HFFc6 (cell line): ENCODE measurements at places on chromosomes 4 and X. TPM values are rescaled to one million over a fixed set of nuclear protein-coding genes. Genes with fewer than 3 reads are reported as not detected.
A peak's percentile ranks its signal among the peaks of the same experiment; 100 is the strongest.

Gene SPANXB1
- 6.5 TPM in 1 of 3 replicates, not detected in the others for total RNA-seq

Gene DUSP21
- not detected in 3 replicates for total RNA-seq

Gene GPRIN3
- total RNA-seq, result 0.03 to 0.24 TPM (median 0.15 TPM) in 3 replicates

Gene ZAR1
- total RNA-seq, result not detected in 3 replicates

Gene MAGEA2
- not detected in 3 replicates for total RNA-seq

Gene HSFX4
- total RNA-seq, result not detected in 2 replicates

Gene SCRG1
- not detected in 3 replicates for total RNA-seq

Gene WNK3
- total RNA-seq, result not detected in 3 replicates

DNA sequence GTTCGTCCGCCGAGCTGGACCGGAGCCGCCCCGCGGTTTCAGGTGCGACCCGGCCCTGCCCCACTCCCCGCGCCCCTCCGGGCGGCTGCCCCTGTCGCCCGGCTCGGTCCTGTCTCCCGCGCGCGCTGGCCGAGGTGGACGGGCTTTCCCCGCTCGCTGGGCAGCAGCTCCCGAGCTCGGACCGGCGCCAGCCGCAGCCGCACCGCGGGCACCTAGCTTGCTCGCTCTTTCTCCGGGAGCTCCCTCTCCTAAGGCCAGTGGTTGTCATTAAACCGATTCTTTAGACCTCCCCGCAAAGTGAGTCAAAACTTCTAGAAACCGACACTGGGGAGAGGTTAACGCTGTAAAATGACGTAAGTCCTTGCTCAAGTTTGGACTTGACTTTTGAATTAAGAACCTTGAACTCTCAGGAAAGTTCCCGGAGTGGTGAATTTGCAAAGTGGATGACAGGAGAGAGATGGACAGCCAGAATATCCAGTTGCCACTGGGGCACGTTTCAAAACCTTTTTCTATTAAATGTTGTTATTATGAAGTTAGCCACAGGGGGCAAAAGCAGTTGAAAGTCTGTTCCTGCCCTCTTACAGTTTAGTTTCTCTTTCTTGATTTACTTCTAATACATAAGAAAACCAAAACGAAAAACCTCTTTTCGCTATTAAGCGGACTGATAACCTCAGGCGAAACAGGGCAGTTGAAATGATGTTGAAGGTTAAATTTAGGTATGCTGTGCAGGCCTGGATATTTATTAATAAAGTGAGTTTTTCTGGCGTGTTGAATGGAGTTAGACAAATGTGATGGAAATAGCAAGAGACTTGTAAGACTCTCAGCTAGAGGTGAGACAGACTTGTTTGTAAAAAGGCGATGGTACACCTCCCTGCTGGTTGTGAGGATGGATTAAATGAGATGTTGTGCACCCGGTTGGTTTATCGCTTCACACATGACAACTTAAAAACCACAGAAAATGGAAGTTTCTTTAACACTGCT is 847 bp downstream of the PI4K2B start:
- peak; percentile 88 for DNase-seq

DNA sequence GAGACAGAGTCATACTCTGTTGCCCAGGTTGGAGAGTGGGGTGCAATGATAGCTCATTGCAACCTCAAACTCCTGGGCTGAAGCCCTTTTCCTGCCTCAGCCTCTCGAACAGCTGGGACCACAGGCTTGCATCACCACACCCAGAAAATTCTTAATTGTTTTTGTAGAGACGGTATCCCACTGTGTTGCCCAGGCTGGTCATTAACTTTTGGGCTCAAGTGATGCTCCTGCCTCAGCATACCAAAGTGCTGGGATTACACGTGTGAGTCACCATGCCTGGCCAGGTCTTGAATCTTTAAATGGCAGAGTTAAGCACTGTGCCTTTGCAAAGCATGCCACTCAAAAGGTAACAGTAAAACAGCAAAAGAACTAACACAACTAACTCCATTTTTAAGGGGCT is 28.6 kb upstream of the BBS12 start:
- no peak for DNase-seq

GRCh38 chr4:161403781-161404180 is 760.0 kb downstream of the FSTL5 start:
- DNase-seq, result no peak

- no peak for DNase-seq
Observed at GRCh38 chrX:79259073-79259689, 108.0 kb downstream of the ITM2A start.

DNA sequence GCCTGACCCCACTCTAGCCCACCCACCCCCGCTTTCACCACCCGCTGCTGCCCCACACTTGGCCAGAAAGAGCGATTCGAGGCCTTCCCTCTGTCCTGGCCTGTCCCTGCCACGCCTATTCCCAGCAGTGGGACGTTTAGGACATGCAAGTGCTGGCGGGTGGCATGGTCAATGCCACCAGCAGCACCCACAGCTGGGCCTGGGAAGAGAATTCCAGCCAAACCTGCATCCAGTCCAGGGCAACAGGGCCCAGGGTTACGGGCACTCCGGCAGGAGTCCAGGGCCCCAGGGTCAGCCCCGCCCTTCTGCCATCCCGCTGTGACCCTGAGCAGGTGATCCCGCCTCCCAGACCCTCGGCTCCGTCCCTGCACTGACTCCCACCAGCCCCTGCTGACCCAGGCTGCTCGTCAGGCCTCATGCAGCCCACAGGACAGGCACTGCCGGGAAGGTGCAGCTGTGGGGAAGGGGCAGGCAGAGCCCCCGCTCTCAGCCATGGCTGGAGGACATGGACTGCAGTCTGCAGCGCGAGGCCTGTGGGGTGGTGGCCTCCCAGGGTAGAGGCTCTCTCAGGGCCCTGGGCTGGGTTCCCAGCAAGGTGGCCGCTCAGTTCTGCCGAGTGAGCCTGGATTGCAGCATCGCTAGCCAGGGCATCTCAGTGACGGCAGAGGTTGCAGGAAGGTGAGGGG is 6.8 kb upstream of the HTRA3 start:
- no peak for DNase-seq

DNA sequence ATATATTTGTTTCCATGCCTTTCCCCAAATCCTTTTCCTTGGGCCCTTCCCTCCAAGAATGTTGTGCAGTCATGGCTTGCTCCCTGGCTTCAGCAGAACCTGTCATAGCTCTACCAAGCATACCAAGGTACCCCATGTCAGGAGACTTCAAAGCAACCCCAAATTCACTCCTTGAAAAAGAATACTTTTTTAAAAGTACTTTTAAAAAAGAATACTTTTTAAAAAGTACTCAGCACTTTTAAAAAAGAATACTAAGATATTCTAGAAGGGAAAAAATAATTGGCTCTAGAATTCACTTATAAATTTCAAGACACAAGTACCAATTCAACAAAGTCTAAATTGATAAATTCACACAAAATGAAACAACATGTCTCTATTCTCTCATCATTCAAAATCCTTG is 76.0 kb downstream of the NR3C2 start:
- no peak for DNase-seq

GRCh38 chr4:55725057-55725456 is 89.0 kb upstream of the NMU start:
- no peak for DNase-seq

- no peak for DNase-seq
Observed at GRCh38 chr4:71446479-71447081, 107.8 kb downstream of the SLC4A4 start.

DNA sequence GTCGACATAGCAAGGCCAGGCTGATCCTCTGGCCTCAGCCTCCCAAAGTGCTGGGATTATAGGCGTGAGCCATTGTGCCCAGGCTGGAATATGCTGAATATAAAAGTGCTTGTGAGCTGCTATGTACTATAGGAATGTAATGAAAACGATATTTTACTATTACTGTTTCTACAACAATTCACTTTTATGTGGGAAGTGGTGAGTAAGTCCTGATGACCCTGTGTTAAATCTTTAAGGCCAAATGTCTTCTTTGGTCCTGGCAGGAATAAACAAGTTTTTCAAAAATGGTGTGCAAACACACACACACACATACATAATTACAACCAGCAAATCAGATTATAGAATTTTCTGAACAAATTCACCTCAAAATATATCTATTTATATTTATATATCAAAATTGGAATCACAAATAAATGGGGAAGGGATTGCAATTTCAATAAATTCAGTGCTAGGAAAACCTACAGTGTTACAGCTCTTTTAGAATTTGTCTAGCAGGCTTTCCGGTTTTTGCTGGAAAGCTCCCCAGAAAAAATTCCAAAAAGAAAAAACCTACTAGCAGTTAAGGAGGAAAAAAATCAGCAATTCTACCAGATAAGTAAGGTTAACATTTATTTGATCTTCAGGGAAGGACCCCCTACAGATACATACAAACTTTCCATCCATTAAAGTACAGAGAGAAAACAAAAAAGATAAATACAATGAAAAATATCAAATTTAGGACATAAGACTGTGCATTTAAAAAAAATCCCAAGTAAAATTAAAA is 17.9 kb downstream of the SMIM14 start:
- no peak for DNase-seq

GRCh38 chrX:131821945-131822622 is 201.0 kb upstream of the STK26 start:
- DNase-seq, result no peak

DNA sequence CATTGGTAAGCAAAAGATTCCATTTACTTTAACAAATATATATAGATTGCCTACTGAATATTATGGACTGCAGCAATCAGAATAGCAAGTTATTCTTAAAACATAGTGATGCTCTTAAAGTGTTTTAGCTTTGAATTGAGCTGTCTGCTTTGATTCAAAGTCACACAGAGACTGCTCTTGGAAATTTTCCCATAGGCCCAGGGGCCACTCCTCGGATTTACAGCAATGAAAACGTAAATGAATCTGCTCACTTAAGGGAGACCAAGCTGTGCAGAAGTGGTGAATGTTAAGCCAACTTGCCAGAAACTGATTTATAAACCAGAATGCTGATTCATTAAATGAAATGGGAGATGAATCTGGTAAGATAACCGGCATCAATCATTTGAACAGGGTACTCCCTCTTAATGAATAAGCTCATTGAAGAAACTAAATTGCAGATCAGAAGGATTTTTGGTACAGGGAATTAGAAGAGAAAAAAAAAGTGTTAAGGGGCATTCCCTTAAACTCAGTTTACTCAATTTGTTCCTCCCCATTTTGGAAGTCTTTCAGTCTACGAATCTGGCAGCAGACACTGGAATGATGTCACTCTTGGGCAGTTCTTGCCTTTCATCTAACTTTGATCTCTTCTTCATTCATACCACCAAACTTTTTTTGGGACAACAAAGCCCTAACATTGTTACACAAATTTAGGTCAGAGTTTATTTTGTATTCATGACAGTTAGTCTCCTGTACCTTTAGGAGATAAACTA is 363.3 kb upstream of the MAGEB2 start:
- no peak for DNase-seq

- DNase-seq, result no peak
Observed at GRCh38 chr4:77560170-77560569, 45.5 kb upstream of the CXCL13 start.

GRCh38 chr4:9832640-9833039 is 51.2 kb downstream of the DRD5 start:
- no peak for DNase-seq

- DNase-seq, result no peak
Observed at GRCh38 chrX:72102760-72103159, 29.0 kb downstream of the RTL5 start.

GRCh38 chr4:155600244-155600643 is 66.4 kb upstream of the GUCY1A1 start:
- DNase-seq, result no peak

DNA sequence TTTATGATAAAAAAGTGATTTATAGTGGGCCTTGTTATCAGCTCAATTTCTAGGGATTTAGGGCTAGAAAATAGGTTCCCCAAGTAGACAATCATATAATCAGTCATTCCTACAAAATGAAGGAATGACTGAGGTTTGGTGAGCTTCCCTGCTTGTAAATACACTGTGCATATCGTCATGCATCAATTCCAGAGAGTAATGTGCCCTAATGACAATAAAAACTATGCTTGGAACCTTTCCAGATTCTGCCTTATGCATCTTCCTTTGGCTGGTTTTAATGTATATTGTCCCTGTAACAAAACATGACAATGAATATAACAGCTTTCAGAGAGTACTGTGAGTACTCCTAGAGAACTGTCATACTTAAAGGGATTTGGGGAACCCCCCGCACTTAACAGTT is 1310.9 kb downstream of the PCDH7 start:
- no peak for DNase-seq

GRCh38 chr4:156598138-156598681 is 373.4 kb downstream of the PDGFC start:
- no peak for DNase-seq

- DNase-seq, result no peak
Observed at GRCh38 chr4:107806196-107806595, 18.5 kb upstream of the SGMS2 start.

GRCh38 chr4:38279650-38280322 is 319.6 kb downstream of the PTTG2 start:
- DNase-seq, result no peak

- DNase-seq, result no peak
Observed at GRCh38 chr4:82481506-82481840, 51.1 kb downstream of the ENOPH1 start.

DNA sequence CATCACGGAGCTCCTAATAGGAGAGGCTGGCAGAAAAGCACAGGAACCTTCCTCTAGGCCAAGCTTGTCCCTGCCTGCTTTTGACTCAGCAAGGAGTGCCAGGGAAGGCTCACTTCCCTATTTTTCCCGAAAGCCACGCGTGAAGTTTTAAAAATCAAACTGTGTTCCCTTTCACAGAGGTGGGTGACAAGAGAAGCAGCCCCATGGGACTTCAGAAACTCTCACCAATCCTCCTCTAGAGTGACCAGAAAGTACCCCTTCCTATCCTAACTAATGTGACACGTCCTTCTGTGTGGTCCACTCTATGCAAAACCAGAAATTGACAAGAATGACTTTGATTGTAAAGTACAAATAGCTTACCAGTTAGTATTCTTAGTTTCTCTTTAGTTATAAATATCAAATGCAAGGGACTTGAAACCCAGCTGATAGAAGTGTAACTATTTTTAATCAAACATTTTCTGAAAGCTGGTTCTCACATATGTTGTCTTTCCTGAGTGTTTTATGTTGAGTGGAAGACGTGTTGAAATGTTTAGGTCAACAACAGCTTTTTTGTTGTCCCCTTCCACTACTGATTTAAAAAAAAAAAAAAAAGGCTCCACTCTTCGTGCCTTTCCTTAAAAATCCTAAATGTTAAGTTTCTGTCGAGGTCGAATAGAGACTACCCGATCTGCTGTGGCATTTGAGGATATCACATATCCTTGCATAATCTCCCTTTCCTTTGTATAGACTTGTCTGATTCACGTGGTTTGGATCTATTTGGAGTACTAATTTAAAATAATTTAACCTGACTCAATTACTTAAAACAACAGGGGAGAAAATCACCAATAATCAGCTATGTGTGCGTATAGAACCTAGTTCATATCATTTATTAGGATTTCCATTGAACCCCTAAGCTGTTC is 42.1 kb downstream of the NFKB1 start:
- DNase-seq, result no peak

- peak; percentile 1 for DNase-seq
Observed at GRCh38 chrX:149830192-149830873, 48.6 kb downstream of the MAGEA9 start.

- DNase-seq, result no peak
Observed at GRCh38 chrX:147893741-147894140, 18.0 kb upstream of the FMR1 start.
